ENCODE measurements at places on chromosomes 6 and 20.
A peak's percentile ranks its signal among the peaks of the same experiment; 100 is the strongest.

- DNase-seq, result peak; percentile 65
Observed at GRCh38 chr6:142943711-142944123, 1.3 kb downstream of the HIVEP2 start.

GRCh38 chr20:61608275-61609085, 356.4 kb downstream of the CDH4 start:
- DNase-seq, result no peak

DNA sequence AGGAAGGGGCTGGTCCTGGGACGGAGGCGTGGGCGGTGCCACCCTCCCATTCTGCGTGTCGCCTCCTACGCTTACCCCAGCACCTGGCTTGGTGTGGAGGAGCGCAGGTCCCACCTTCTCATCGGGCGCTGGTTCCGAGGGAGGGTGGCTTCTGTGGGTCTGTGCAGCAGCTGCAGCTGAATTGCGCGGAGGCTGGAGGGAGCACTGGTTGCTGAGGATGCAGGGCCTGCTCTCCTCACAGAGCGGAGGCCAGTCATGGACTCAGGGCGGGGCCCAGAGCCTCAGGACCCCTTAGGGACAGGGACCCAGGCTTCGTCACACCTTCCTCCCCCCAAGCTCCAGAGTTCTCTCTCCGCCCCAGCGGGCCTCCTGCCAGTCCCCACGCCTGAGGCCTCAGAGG, 127.8 kb upstream of the MAP3K4 start:
- DNase-seq, result no peak

- no peak for DNase-seq
Observed at GRCh38 chr20:51660672-51661608, 107.2 kb downstream of the ATP9A start.

DNA sequence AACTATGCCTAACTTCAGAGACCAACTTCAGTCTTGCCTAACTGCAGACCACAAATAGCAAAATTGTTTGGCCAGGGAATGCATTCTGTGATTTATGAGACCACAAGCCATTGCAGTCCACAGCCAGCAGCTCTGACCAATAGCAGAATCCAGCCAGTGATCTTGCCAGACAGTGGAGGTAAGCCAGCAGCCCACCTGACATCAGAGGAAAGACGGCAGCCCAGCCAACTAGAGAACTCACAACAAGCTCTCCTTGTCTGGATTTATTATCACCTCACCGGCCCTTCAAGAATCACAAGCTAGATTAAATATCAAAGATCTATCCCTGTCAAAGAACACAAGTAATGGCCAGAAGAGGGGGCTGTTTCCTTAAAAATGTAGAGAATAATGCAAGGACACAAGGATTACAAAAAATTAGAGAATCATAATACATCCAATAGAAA, 66.5 kb upstream of the SLC35F1 start:
- DNase-seq, result no peak

DNA sequence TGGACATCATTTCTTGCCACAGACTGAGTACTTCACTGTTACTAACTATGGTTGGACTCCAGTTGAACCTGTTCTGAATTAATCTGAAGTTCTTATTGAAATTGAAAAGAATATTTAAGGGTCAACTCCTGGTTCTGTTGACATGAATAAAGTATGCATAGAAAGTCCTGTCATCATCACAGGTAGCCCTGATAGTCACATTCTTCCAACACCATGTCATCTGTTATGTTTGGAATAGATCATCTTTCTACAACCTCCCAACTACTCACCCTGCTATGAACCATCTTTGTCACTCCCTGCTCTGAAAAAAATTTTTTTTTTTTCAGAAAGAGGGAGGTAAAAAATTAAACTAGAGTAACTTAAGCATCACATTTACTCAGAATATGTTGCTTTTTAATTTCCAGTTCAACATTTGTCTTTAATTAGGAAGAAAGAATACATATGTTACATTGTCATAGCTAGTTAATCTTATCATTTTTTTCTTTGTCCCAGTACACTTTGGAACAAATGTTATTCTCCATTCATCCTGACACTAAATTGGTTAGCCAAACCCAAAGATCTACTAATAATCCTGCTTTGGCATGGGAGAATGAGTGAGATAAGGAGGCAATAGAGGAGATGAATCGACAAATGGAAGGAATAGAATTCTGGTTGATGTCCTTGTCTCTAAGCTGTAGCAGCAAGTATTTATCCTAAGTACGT, 775.1 kb upstream of the NRSN1 start:
- DNase-seq, result no peak

GRCh38 chr6:134425513-134425912, 107.6 kb upstream of the SGK1 start:
- DNase-seq, result no peak

GRCh38 chr6:31908791-31909190, 6.9 kb upstream of the ZBTB12 start:
- DNase-seq, result no peak

DNA sequence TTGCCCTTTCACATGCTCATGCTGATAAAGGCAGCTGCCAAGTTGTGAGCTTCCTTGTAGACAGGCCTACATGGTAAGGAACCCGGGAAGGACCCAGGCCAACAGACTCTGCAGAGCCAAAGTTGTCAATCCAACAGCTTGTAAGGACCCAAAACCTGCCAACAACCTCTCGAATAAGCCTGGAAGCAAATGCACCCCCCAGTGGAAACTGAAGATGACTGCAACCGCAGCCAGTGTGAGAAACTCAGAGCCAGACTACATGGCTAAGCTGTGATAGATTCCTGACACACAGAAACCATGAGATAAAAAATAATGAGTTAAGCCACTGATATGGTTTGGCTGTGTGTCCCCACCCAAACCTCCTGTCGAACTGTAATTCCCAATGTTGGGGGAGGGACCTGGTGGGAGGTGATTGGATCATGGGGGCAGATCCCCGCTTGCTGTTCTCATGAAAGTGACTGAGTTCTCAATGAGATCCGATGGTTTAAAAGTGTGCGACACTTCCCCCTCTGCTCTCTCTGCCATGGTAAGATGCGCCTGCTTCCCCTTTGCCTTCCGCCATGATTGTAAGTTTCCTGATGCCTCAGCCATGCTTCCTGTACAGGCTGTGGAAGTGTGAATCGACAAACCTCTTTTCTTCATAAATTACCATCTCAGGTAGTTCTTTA, 18.8 kb upstream of the CLPSL2 start:
- no peak for DNase-seq

DNA sequence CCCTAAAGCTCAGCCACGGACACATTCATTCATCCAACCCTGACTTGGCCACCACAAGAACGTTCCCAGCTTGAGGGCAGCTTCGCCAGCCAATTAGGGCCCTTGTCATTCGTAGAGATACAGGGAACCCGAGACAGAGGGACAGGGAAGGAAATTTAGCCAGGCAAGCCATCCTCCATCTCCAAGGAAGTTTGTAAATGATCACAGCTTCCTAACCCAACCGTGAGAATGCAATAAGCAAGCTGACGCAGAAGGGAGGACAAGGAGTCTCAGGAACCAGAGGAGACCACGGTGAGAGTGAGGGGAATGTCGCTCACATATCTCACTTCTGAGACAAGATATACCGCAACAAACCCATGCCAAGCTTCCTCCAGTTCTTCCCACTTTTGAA, 1.4 kb downstream of the TRAM2 start:
- DNase-seq, result no peak

GRCh38 chr6:11831653-11832052, 53.0 kb upstream of the ADTRP start:
- no peak for DNase-seq

- DNase-seq, result no peak
Observed at GRCh38 chr6:33880766-33881165, 77.0 kb upstream of the MLN start.

DNA sequence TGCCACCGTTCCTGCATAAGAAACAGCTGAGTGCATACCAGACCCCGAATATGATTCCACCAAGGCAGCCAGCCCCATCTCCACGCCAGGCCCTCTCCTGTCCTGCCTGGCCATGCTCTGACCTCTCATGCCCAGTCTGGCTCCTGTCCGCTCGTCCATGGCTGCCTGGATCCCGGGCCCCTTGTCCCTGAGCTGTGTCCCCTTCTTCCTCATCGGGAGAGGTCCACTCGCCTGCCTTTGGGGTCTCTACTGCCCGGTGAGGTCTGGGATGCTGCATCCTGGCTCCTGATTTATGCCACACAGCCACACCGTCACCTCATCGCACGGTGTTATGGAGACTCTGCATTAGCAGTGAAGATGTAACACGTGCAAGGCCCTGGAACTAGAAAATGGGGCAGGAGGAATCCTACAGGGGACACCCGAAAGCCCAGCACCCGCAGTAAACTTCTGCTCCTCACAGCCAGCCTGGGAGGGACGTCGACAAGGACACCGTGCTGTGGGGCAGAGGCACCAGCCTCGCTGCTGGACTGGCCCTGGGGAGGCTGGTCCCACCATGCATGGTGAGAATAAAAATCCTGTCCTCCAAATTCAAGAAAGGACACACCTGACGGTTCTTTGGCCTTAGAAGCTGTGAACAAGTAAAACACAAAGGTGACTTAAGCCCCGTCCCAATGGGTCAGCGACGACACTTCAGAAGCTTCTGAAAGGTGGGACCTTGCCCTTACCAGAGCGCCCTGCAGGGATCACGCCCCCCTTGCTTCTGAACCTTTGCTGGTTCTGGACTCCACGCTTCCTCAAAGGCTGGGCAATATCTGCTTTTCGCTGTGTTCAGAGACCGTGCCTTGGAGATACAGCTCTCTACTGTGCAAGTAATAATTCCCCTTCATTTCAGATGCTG, 103.0 kb downstream of the DLL1 start:
- no peak for DNase-seq

DNA sequence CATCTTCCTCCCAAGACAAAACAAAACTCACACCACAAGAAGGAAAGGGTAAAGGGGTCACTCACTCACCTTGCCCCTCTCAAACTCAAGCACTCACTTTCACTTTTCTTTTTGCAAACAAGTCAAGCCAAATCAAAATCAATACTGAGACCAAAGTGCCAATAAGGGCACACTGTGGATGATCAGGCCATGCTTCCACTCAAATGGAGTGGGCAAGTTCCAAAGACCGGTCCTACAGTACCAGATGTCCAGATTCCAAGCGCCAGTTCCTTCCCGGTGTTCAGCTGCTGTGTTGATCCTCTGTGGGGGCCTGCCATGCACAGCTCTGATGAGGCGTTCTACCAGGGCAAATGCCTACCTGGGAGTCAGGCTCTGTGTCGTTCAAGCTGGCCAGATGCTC, 162.6 kb upstream of the GRIK2 start:
- no peak for DNase-seq

- no peak for DNase-seq
Observed at GRCh38 chr6:108167449-108168089, 1.7 kb downstream of the NR2E1 start.

DNA sequence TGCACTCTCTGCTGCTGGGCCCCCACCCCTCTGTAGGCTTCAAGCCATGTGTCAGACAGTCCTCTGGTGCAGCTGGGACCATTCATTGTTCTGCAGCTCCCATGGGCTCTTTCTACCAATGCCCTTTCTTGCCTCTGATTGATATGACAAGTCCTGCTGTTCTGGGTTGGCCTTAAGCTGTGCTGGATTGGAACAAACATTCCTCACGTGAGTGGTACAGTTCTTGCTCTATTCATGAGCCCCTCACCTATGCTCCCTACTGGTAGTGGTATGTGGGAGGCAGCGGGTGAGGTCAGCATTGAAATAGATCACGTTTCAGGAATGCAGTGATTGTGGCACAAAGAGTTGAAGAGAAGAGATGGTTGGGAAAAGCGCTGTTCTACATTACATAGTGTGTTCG, 48.8 kb upstream of the RALY start:
- DNase-seq, result no peak

DNA sequence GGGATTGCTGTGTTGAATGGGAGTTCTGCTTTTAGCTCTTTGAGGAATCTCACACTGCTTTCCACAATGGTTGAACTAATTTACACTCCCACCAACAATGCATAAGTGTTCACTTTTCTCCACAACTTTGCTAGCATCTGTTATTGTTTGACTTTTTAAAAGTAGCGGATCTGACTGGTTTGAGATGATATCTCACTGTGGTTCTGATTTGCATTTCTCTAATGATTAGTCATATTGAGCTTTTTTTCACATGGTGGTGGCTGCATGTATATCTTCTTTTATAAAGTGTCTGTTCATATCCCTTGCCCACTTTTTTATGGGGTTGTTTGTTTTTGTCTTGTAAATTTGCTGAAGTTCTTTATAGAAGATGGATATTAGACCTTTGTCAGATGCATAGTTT, 588.3 kb upstream of the ADGRB3 start:
- DNase-seq, result no peak

DNA sequence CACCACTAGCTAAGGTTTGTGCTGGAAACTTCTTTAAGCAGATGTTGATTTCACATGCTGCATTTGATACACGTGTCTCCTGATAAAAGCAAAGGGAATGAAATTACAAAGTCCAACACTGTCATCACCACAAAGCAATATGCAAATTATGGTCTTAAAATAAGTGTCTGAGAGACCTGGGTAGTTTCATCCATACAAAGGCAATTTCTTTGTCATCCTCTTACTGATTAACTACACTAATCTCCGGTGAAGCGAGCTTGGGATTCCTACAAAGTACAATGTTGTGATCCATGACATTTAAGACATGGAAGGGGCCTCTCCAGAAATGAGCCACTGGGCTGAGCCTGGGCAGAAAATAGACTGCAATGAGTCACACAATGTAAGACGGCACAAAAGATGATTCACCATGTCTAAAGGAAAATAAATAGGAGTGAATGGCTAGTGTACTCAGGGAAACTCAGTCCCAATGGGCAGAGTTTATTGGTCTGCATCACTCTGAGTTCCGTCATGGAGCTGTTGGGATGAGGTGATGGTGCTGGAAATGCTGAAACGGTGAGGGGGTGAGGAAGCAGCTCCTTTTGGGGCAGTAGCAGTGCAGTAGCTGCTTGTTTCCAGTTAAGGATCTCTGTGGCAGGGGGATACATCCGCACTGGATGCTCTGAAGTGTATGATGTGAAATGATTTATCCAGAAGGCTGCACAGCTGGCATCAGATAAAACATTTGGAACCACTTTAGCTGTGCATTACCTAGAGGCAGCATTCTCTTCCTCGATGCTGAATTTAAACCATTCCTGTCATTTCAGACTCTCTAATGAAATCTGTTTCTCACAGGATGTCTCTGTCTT, 103.3 kb downstream of the IBTK start:
- DNase-seq, result no peak

GRCh38 chr6:2482773-2483172, 237.4 kb upstream of the GMDS start:
- no peak for DNase-seq

GRCh38 chr6:72825315-72825911, 203.5 kb downstream of the KCNQ5 start:
- no peak for DNase-seq

- DNase-seq, result no peak
Observed at GRCh38 chr20:4574356-4574690, 147.4 kb upstream of the PRND start.

- DNase-seq, result peak; percentile 79
Observed at GRCh38 chr6:87700397-87701343, 1.4 kb downstream of the AKIRIN2 start.

DNA sequence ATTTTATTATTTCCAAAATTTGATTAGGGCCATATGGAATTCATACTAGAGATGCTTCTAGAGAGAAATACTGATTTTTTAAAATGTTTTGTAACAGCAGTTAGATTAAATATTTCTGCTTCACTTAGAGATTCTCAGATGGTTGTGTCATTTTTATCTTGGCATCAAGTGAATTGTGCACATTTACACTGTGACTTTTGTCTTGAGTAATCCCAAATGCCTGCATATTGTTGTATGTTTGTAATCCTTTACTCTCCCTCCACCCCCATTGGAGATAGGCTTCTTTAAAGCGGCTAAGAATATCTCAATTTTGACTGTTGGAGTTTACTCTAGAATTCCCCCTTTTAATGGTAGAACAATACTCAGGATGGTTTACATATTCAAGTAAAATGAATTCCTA, 19.0 kb downstream of the STX16 start:
- DNase-seq, result no peak

GRCh38 chr20:62886709-62887058, 25.1 kb upstream of the TCFL5 start:
- no peak for DNase-seq
